ENCODE measurements at places on chromosomes 1 and 21.

GRCh38 chr1:217542136-217542777 is 88.6 kb downstream of the GPATCH2 start:
- DNase-seq, result no peak

GRCh38 chr1:220007438-220007837 is 38.9 kb downstream of the EPRS1 start:
- no peak for DNase-seq

DNA sequence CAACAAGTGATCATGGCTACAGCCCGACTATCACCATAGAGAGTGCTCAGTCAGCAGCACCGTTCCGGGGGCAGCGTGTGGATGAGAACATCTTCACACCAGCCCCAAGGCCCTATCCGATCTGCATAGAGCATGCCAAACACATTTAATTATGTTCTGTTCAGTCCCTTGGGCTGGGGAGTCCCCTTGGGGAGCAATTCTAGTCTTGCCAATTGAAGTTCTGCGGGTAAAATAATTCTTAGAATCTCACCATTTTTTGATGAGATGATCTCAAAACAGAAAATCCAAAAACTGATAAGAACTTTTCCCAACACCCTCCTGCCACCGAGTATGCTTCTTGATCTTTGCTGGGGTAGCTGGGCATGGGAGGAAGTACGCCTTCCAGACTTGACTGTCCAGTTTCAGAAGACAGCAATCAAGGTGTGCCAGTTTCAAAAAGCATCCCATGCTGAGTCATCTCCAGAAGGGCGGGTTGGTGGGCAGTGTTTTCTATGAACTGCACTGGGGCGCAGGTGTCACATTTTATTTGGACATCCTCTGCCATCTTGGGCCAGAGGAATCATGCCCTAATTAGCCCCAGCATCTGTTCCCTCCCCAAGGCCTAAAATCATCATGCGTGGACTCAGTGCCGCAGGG is 20.8 kb upstream of the PTPRF start:
- DNase-seq, result no peak

DNA sequence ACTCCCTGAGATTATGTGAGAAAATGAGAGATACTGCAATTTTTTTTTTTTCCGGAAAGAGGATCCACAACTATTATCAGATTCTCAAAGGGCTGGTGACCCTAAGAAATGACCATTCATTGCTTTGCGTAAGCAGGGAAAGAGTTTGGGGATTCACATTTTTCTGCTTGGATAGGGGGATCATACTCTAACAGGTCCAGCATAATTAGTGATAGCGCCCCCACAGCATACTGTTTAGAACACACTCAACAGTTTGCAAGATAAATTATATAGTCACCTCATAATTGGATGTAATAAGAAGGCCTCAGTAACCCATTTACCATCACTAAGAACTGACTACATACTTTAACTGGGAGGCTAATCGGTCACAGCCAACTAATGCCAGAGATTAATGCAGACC is 1.9 kb downstream of the CCT3 start:
- DNase-seq, result no peak

DNA sequence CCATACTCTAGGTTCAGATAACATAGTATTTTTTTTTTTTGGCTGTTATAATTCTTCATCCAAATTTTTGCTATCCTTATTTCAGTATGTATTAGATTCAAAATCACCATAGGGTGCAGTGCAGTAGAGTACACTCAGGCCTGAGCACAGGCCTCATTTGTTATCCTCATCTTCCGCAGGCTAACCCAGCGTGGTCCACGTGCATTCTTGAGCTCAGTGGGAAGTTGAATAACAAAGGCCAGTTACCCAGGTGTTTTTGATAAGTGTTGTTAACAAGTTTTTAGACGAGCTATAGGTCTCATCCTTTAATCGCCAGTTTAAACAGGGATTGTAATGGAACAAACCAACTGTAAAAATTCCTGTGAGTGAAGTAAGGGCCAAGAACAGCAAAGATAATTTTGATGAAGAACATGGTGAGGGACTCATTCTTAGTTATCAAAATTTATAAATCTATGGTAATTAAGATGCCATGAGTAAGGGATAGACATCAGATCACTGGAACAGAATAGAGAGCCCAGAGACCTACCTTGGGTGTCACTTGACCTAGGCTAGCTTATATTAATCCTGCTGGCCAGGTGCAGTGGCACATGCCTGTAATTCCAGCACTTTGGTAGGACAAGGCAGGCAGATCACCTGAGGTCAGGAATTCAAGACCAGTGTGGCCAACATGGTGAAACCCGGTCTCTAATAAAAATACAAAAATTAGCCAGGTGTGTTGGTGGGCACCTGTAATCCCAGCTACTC is 22.0 kb downstream of the FLVCR1 start:
- DNase-seq, result no peak

DNA sequence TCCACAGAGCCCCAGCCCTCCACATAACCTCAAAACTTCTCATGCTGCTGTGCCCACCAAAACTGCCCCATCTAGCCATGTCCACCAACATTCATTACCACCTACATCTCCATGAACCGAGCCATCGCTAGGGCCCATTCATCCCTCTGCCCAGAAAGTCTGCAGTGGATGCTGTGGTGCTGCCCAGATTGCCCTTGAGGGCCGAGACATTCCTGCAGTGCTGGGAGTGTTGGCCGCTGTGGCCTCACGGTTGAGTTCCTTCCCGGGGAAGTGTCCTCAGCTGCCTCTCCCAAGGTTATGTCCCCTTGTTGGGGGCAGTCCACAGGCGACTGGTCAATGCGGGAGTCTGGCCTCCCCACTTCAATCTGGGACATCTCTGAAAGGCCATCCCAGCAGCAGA is 30.3 kb upstream of the DMBX1 start:
- DNase-seq, result no peak

- DNase-seq, result no peak
These were observed 20.9 kb upstream of the SPATC1L start for GRCh38 chr21:46205166-46205565.

DNA sequence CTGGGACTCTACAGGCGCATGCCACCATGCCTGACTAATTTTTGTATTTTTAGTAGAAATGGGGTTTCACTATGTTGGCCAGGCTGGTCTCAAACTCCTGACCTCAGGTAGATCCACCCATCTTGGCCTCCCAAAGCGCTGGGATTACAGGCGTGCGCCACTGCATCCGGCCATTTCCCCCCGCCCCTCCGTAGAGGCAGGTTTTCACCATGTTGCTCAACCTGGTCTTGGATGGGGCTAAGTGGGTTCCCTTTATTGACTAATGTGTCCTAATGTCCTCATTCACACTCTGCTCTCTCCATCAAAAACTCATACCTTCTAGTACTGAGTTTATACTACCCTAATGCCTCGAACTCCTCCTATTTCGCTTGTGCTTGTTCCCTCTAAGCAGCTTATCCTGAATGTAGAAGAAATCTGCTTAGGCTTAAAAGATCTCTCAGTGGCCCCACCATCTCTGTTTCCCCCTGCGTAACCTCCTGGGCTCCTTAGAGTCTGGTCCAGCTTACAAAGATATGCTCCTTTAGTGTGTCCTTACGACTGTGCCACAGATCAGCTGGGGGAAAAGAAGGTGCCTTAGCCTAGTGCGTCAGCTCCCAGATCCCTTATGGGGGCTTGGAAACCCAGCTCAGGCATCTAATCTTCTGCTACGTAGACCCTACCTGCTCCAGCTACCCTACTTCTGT is 8.0 kb downstream of the GNAT2 start:
- no peak for DNase-seq

DNA sequence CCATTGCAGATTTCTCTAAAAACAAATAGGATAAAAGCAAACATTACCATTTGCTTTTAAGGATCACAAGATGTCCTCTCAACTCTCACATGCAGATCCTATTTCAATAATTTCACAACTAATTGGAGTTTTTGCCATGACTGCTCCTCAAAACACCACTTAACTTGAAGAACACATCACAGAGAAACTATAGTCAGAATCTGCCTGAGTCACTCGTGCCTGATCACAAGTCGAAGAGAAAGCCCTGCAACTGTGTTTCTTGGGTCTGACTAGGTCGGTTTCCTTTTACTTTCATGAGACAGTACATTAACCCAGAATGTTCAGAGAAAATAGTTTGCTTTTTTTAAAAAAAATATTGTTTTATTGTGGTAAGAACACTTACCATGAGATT is 46.3 kb upstream of the SMYD2 start:
- DNase-seq, result no peak

GRCh38 chr1:227790034-227790400 is 25.5 kb upstream of the PRSS38 start:
- no peak for DNase-seq

DNA sequence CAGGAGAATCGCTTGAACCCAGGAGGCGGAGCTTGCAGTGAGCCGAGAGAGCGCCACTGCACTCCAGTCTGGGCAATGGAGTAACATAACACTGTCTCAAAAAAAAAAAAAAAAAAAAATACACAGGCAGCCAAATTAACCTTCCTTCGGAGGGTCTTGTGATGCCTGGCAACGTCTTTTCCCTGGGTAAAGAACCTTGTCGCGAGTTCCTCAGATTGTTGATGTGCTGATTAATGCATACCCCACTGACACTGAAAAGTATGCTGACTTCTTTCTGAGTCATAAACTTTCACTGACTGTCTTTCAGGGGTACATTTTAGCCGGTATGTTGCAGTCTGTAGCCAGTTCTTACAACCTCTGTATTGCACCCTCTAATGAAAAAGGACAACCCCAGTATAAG is 95.1 kb upstream of the SOD1 start:
- DNase-seq, result no peak

GRCh38 chr1:17538428-17539117 is 925 bp upstream of the ARHGEF10L start:
- DNase-seq, result no peak

DNA sequence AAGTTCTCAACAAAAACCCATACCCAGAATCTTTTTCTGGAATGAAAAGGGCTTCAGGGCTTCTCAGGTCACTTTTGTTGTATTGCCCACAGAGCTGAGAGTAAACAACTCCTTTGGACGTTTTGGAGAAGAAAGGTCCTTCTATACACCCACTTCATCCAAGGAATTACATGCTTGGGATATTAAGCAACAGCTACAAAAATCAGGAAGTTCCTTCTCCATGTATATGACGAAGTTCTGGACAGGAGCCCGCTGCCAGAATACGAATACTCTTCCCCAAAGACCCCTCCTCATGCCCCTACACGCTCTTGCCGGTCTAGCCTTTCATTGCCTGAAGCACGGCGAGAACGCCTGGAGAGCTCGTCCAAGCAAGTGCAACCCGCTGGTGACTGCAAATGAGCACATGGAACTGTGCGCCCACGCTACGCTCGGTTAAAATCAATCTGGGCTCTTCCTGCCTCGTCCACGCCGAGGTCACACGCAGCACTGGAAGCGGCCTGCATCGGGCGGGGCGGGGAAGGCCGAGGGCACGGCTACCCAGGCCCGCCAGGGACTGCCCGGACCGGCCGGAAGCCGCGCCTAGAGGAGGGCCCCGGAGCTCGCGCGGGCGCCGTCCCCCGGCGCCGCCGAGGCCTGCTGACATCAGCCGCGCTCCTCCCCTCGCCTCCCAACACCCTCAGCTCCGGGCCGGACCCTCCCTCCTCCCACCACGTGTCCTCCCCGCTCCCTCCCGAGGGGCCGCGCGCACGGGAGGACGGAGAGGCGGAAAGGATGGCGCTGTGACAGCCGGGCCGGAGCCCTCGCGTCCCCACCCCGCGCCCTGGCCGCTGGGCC is at the start of gene POGK:
POGK (plus strand) TSS at position 710 of the 834 bp plus-strand sequence. CDS start 1,482 bp downstream, outside the sequence.
- peak; percentile 45 for DNase-seq

GRCh38 chr21:45305836-45306235 is 18.1 kb upstream of the POFUT2 start:
- DNase-seq, result no peak

DNA sequence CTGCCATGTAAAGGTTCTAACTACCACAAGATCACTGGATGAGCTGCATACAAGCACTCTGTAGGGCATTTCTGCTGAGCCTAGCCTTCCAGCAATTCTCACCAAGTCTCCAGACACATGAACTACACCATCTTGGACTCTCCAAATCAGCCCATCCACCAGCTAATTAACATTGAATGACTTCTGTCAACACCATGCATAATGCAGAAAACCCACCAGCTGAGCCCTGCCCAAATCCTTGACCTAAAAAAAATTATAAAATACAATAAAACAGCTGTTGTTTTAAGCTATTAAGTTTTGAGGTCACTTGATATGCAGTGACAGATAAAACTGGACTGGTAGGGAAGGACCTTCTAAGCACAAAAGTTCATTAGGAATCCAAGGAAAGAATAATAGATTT is 44.3 kb upstream of the ATP1B1 start:
- no peak for DNase-seq

GRCh38 chr1:197994907-197995407 is 77.8 kb downstream of the LHX9 start:
- DNase-seq, result no peak

- DNase-seq, result no peak
These were observed 38.5 kb upstream of the BCL9 start for GRCh38 chr1:147502760-147503159.

DNA sequence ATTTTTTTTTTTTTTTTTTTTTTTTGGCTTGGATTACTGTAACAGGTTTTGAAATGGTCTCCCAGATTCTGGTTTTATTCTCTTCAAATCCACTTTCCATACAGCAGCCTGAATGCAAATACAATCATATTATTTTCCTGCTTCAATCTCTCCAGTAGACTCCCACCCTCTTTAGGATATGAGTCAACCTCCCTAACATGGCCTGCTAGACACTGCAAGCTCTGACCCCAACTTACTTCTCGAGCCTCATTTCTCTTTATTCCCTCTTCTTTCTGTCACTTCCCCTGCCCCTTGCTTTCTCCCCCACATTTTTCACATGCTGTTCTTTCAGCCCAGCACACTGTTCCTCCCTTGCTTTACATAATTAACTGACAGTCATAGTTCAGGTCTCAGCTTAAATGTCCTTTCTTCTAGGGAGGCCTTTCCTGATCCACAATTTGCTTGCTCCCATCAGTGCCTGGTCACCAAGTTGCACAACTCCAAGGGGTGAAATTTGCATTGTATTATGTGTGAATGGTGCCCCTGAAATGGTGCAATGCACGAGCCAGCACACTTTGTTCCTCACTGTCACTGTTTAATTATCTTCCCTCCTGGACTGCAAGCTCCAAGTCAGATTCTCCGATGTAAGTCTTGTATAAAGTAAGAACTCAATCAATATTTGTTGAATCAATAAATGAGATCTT is 22.1 kb upstream of the IL19 start:
- no peak for DNase-seq

GRCh38 chr1:82348487-82348886 is 547.8 kb downstream of the ADGRL2 start:
- no peak for DNase-seq
